Neural crest cell (in vitro differentiated cells): ENCODE measurements at places on chromosomes 11 and 22. TPM values are rescaled to one million over a fixed set of nuclear protein-coding genes. Genes with fewer than 3 reads are reported as not detected.

HTR3A gene
- 3.8 and 4.6 TPM in 2 replicates for total RNA-seq

DNA sequence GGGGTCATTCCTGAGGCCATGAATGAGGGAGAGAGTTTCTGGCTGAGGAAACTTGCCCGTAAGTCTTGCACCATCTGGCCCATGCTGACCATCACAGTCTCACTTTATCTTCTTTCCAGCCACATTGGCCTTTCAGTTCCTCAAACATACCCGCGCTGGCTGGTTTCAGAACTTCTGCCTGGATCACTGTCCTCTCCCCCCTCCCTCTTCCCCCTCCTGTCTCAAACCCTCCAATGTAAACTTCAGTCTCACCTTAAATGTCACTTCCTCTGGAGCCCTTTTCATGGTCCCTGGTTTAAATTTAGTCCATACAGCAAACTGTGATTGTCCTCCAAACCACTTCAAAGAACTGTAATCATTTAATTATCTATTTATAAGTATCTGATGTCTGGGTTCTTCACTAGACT is 3.7 kb upstream of the TMEM109 start:
- no peak overlapping the region for H3K4me3 ChIP-seq
- no peaks in the 10 kb centered on the region for H3K36me3 ChIP-seq
- DNase-seq: no peak
- H3K27me3 ChIP-seq: peaks cover 41% of the 10 kb centered on the region
- no peak overlapping the region for H3K27ac ChIP-seq
- peaks cover 38% of the 10 kb centered on the region for H3K4me1 ChIP-seq

GRCh38 chr22:19882446-19883381 is 28.0 kb upstream of the GNB1L start:
- H3K27ac ChIP-seq: no peak overlapping the region
- H3K36me3 ChIP-seq: no peaks in the 10 kb centered on the region
- H3K4me1 ChIP-seq: peaks cover 19% of the 10 kb centered on the region
- no peaks in the 10 kb centered on the region for H3K27me3 ChIP-seq
- H3K4me3 ChIP-seq: no peak overlapping the region

DNA sequence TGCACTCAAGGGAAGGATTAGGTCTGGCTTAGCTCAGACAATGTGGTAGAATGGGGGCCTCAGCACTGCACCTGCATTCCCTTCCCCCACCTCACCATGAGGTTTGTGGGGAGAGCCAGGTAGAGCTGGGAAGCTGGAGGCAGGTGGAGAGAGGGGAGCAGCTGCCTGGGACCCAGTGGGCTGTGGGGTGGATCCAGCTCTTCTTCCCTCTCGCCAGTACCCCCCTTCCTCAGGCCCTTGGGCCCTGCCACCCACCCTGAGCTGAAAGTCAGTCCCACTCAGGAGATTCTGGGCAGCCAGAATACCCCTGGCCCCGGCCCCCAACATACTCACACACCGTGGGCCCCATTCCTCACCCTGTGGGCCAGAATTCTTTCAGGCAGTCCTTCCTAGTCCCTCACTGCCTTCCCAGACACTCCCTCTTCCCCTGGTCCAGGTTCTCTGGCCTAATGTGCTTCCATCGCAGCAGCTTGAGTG is 3.1 kb upstream of the POLD4 start:
- no peak overlapping the region for H3K27ac ChIP-seq
- no peaks in the 10 kb centered on the region for H3K27me3 ChIP-seq
- DNase-seq: no peak

DNA sequence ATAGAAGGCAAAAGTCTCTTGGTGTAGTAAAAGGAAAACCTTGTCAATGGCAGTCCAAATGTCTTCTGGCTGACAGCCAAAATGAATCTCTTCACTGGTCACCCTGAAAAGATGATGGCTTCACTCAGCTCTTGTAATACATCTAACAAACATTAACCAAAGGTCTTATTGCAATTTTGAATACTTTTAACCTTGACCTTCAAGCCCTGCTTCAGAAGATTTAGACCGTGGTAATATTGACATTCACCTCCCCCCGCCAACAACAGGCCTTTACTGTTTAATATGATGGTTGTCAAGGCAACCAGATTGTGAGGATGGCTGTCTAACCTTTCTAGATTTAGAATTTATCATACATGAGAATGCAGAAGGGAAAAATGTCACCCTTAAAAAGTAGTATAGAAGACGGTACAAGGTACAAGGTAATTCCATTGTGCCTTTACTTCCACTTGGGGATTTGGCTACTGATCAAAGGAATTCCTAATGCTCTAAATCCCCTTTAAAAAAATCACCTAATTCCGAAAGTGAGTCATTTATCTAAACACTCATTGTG is 342.3 kb downstream of the LARGE1 start:
- H3K36me3 ChIP-seq: no peaks in the 10 kb centered on the region
- peaks cover 13% of the 10 kb centered on the region for H3K4me1 ChIP-seq
- H3K27me3 ChIP-seq: no peaks in the 10 kb centered on the region
- no peak overlapping the region for H3K4me3 ChIP-seq
- H3K27ac ChIP-seq: no peak overlapping the region
- DNase-seq: no peak

HBG1 gene
- not detected in 2 replicates for total RNA-seq

- no peak overlapping the region for H3K27ac ChIP-seq
- peaks cover 1% of the 10 kb centered on the region for H3K36me3 ChIP-seq
- H3K4me1 ChIP-seq: no peaks in the 10 kb centered on the region
- no peak overlapping the region for H3K4me3 ChIP-seq
These were observed 161.4 kb downstream of the AASDHPPT start for GRCh38 chr11:106238704-106239360.

TAGLN gene
- 6.4 and 7.7 TPM in 2 replicates for total RNA-seq

SART1 gene
- 64.7 and 66.4 TPM in 2 replicates for total RNA-seq

DNA sequence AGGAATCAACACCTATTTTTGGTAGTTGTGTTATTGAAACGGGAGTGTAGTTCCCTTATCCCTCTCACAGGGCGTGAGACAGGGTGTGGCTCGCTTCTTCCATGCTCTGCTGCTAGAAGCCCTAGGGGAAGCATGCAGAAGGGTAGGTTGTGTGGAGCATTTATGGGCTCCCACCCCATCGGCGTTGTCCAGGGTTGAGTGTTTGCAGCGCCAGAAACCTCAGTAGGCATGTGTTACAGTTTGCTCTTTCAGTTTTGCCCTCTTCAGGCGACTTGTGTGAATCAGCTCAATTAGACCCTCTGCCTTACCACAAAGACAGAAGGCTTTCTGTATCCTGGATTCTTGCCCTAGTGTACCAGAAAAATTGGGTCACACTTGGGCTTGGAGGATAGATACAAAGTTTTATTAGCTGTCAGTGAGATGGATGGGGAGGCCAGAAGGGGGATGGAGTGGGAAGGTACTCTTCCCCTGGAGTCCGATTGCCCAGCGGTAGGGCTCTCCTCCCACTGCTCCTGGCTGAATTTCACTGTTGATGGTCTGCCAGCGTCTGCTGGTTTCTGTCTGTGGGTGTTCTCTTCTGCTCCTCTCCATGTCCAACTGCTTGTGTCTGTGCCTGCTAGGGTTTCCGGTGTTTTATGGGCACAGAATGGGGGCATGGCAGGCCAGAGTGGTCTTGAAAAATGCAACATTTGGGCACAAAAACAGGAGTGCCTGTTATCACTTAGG is 358.3 kb upstream of the CTSC start:
- DNase-seq: no peak
- no peaks in the 10 kb centered on the region for H3K27me3 ChIP-seq
- peaks cover 5% of the 10 kb centered on the region for H3K4me1 ChIP-seq
- H3K4me3 ChIP-seq: no peak overlapping the region
- H3K36me3 ChIP-seq: no peaks in the 10 kb centered on the region
- no peak overlapping the region for H3K27ac ChIP-seq
